ENCODE measurements at places on chromosomes 12 and 14.

- DNase-seq: peak; percentile 91
These were observed 25.3 kb upstream of the GPR132 start for GRCh38 chr14:105090493-105091053.

DNA sequence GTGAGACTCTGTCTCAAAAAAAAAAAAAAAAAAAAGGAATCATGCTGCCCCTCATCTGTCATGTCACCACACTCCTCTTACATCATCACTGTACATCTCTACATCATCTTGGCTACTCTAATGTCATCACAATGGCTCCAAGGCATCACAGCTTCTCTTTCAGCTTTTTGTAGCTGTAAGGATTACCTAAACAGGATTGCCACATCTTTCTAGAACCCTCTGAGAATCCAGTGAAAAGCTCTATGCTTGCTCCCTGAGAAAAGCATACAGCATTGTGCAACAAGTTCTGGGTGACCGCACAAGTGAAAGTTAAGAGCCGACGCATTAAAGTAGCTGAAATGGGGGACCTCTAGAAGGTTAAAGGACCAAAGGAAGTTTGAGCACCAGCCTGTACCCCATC lies 272.5 kb downstream of the C12orf50 start:
- DNase-seq: no peak

DNA sequence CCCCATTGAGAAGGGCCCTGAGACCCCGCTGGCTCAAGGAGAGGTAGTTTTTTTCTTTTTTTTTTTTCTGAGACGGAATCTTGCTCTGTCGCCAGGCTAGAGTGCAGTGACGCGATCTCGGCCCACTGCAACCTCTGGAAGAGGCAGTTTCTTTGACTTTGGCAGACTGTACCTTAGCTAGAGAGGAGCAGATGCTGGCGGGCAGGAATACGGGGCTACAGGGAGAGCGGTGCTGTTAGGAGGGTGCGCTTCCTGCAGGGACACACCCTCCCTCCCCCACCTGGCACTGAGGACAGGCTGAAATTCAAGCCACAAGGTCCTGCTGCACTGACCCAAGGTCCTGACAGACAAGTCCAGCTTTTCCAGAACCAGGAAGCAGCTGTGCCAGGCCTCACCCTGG lies 32.2 kb upstream of the NUDT14 start:
- no peak for DNase-seq

- no peak for DNase-seq
These were observed 24.9 kb upstream of the PPP2R5C start for GRCh38 chr14:101736585-101736984.

- DNase-seq: no peak
These were observed 10.3 kb downstream of the TTC7B start for GRCh38 chr14:90805662-90806540.

GRCh38 chr14:31529053-31529452 lies 32.2 kb upstream of the NUBPL start:
- no peak for DNase-seq

All from NAMALWA (cell line).